ENCODE measurements at places on chromosomes 11 and 22.

DNA sequence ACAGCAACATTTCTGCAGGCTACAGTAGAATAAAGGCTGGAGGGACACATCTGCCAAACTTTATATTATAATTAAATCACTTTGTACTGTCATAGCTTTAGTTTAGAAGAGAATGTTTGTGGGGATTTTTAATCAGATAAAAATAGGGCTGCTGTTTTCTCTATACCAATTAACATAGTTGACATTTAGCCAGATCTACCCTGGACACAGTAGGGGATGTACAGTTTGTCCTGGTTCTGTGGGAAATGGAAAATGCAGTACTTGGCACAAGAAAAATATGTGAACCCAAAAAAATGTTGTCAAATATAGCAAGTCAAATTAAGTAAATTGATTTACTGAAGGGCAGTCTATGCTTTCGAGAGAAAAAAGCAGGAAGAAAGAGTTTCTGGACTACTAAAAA, 20.8 kb upstream of the PICALM start:
- DNase-seq = no peak

GRCh38 chr11:112769170-112769569, 192.1 kb upstream of the NCAM1 start:
- DNase-seq = no peak

DNA sequence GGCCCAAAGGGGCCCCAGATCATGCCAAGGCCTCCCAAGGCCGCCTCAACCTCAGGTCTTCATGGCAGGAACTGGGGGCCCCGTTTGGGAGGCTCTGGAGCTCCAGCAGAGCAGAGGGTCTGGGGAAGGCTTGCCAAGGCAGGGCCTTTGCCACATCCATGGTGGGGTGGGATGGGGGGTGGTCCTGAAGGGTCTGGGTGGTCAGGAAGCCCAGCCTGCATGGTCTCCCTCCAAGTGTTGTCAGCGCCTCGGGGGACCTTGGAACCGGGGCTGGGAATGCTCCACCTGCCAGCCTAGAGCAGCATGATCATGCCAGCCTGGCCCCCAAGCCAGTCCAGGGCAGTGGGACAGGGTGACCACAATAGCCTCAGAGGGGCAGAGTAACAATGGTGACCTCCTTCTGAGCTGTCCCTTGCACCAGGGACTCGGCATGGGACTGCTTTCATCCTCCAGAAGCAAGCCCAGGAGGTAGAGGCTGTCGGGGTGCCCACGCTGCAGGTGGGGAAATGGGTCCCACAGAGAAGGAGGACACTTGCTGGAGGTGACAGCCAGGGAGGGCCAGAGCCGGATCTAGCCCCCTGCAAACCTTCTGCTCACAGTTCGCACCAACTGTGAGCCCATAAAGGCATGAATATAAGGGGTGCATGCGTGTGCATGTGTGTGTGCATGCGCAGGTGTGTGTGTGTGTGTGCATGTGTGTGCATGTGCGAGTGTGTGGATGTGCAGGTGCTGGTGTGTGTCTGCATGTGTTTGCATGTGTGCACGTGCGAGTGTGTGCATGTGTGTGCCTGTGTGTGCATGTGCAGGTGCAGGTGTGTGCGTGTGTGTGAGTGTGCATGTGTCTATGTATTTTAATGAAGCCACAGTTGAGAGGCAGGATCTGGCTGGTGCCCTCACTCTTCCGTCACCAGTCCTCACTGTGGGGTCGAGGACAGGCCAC, 63.8 kb downstream of the MYEOV start:
- DNase-seq = no peak

GRCh38 chr11:96341211-96342013, 1.6 kb downstream of the MAML2 start:
- no peak for DNase-seq

GRCh38 chr11:16126362-16126761, 230.0 kb downstream of the SOX6 start:
- DNase-seq = no peak

GRCh38 chr11:123505546-123506299, 75.7 kb downstream of the GRAMD1B start:
- no peak for DNase-seq

Data from SIG-M5 (cell line).